Activated T-cell treated with anti-CD3 and anti-CD28 coated beads, Interleukin-2, amount 50 U/mL, for 72 hours (primary cell): ENCODE measurements at places on chromosomes 16 and 17. TPM values are rescaled to one million over a fixed set of nuclear protein-coding genes. Genes with fewer than 3 reads are reported as not detected.
A peak's percentile ranks its signal among the peaks of the same experiment; 100 is the strongest.

SLC6A2 gene
- total RNA-seq, result not detected

- H3K4me1 ChIP-seq, result peaks cover 24% of the 10 kb centered on the region
- no peak for DNase-seq
- H3K27me3 ChIP-seq, result no peaks in the 10 kb centered on the region
- H3K36me3 ChIP-seq, result no peaks in the 10 kb centered on the region
- H3K27ac ChIP-seq, result peak overlapping the region; percentile 64
- H3K4me3 ChIP-seq, result no peak overlapping the region
Measured at GRCh38 chr17:68387435-68388218, 69.7 kb downstream of the WIPI1 start.

LPO gene
- total RNA-seq, result 0.31 TPM

DNA sequence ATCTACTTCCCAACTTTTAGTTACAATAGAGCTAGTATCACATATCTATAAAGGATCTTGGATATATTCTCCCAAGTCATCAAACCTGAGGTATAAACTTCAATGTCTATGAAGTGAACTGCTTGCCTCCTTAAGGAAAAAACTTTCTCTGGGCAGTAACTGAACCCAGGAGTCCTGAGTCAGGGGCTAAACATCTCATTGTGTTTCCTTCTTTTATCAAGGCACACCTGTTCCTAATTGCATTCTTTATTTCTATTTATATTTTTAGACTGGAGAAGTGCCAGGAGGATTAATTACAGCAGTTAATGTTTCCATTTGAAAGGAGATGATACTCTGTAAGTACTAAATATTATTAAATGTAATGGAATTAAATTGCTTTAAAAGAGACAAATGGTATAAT lies 98.6 kb downstream of the CDH8 start:
- no peaks in the 10 kb centered on the region for H3K36me3 ChIP-seq
- no peak overlapping the region for H3K27ac ChIP-seq
- DNase-seq, result no peak
- H3K27me3 ChIP-seq, result no peaks in the 10 kb centered on the region

DNA sequence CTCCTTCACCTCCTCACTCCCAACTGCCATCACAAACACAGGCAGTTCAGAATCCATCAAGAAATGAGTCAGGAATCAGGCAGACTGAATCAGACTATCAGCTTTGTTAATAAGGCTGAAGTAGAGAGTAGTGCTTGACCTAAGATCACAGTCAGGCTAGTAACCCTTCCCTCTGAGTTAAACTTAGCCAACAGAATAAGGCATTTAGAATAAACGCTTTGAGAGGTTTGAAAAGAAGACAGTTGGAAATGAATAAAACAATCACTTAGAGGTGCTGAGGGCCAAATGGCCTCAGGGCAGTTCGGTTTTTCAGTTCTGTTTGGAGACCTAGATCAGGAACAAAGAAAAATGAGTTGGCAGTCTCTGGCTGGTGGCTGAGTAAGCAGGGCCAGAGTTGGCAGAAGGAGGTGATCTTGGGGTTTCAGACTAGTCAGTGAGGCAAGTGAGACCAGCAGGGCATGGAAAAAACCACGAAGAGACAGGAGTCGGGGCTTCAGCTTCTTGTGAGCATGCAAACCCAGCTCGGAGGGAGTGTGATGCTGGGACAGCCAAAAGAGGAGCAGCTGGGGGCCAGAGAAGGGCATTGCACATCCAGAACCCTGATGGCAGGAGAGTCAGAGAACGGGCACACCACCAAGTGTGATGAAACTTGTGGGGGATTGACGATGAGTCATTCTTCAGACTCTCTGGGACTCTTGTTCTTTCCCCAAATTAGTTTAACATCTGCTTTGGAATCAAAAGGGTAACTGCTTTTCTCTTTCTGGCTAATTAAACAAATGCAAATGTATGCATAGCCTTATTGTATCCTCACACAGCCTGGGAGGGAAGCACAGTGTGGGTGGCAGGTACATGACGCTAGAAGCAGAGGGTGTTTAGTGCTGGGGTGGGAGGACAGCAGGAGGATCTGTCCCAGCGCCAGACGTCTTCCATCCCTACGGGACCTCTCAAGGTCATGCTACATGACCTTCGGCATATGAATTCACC lies 54.8 kb downstream of the SPECC1 start:
- peaks cover 33% of the 10 kb centered on the region for H3K4me1 ChIP-seq
- H3K27ac ChIP-seq, result peak overlapping the region; percentile 29
- H3K36me3 ChIP-seq, result no peaks in the 10 kb centered on the region
- DNase-seq, result peak; percentile 26
